ENCODE measurements at places on chromosomes 1 and 21. TPM values are rescaled to one million over a fixed set of nuclear protein-coding genes. Genes with fewer than 3 reads are reported as not detected.

Gene FAM76A
- total RNA-seq: 24.4 TPM

Gene PADI2
- 0.20 TPM for total RNA-seq

Gene TMPRSS15
- not detected for total RNA-seq

Gene ALX3
- total RNA-seq: not detected

DNA sequence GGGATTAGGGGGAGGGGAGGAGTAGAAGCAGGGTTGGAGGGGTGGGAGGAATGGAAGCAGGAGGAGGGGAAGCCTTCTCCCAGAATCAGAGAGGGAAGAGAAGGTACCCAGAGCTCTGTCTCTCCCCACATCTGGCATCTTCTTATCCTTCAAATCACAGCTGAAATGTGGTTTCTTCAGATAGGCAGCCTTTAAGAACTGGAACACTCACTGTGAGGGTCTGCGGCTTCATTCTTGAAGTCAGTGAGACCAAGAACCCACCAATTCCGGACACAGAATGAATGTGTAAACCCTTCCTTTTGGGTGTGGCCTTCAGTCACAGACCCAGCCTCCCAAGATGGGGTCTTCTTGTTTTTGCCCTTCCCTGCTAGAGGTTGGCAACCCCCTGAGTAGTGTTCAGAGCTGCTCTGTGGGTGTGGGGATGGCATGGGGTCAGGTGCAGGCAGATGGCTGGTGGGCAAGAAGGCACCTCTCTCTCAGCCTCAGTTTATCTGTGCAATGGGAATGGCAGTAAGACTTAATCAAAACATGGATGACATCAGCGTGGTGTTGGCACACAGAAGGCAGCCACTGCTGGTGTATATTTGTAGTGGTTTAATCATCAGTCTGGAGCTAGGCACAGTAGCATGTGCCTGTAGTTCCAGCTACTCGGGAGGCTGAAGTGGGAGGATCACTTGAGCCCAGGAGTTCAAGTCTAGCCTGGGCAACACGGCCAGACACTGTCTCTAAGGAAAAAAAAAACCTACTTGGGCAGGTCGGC, 7.2 kb downstream of the FAAH start:
- no peak for DNase-seq

DNA sequence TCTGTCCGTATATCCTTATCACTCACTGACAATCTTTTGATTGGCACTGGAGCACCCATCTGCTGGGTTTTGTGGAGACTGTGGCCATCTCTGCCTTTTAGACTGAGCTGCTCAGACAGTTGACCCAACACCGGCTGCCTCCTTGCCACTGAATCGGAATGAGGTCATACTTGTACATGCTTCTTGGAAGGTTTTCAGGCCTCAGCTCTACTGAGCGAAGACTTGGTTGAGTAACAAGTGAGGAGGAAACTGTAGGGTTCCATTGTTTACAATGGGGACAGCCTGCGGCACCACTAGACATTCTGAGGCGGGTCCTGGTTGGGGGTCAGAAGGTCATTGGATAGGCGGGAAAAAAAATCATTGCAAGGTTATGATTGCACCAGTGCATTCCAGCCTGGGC, 320.3 kb downstream of the KIF26B start:
- DNase-seq: no peak

DNA sequence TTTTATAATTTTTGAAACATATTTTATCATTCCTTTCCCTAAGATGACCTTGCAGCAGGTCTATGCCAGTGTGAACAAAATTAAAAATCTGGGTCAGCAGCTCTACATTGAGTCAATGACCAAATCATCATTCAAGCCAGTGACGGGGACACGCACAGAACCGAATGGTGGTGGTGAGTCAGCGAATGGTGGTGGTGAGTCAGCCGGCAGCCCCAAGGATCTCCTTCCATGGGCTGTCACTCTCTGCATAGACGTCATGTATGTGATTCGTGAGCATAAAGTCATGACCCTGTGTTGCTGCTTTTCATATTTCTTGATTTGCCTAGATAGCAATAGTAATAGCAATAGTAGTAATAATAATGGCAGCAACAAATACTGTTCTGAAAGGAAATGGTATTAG, 26.3 kb downstream of the PER3 start:
- DNase-seq: peak; percentile 60

GRCh38 chr1:109754738-109755137, 9.0 kb downstream of the EPS8L3 start:
- DNase-seq: no peak

DNA sequence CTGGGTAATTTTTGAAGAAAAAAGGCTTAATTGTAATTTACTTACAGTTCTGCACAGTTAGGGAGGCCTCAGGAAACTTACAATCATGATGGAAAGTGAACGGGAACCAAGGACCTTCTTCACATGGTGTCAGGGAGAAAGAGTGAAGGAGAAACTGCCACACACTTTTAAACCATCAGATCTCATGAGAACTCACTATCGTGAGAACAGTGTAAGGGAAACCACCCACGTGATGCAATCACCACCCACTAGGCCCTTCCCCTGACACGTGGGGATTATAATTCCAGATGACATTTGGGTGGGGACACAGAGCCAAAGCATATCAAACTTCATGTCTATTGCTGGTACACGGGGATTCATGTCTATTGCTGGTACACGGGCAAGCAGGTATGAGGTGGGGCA, 5.3 kb upstream of the SFT2D2 start:
- no peak for DNase-seq

- no peak for DNase-seq
These were observed 12.6 kb upstream of the MEF2D start for GRCh38 chr1:156513185-156513584.

DNA sequence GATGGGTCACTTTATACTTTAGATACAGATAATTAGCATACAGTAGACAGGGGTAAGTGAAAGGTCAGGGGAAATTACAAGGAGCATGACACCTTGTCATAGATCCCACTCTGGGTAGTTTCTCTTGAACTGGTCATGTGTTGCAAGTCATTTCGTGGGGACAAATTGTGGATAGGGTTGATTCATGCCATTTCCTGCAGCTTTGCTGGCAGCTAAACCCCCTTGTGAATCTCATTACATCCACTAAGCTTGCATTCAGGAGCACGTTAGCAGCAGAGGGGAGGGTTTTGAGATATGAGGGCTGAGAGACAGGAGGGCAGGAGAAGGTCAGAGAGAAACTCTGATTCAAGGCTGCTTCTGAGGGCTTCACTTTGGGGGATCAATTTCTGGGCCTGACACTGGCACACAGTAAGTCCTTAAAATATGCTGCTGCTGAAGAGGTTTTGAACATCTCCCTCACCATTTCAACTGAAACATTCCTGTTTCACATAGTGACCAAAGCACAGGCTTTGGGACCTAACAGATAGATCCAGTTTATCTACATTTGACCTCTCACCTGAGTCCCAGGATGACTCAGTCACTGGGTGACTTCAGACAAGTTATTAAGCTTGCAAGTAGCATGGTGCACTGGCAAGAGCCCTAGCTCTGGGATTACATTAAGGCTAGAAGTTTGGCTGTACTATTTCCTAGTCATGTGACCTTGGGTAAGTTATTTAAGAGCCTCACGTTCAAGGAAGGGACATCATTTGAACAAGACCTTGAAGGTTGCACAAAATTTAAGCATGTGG, 206.0 kb upstream of the USP24 start:
- DNase-seq: peak; percentile 87

DNA sequence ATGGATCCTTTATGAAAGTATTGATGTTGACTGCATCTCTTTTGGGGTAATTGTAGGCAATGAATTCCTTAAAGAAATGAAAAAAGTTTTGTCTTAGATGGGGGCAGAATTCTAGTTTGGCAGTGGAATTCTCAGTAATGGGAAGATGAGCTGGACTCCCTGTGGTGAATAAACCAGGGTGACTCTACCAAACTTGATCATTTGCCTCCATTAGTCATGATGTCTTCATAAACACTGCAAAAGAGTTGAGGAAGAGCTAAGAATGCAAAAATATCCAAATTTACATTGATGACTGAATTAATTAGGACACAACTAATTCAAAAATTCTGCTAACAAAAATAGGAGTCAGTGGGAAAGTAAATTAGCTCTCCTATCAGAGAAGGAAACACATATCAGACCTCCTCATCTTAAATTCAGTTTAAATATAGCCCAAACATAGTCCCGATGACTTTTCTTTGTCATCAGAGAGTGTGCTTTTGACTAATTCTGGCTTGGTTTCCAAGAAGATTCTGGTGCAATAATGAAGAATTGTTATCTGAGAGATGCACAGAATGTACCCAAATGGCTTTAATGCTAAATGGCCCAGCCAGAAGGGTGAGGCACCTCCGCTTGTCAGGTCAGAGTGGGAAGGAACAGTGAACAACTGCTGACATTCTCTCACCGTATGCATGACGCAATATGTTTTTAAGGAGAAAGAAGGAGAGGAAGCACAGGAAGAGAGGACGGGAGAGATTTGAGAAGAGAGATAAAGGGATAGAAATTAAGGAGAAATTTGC, 525.1 kb downstream of the LMO4 start:
- DNase-seq: no peak

- no peak for DNase-seq
These were observed 7.8 kb downstream of the ERG start for GRCh38 chr21:38490411-38491020.

DNA sequence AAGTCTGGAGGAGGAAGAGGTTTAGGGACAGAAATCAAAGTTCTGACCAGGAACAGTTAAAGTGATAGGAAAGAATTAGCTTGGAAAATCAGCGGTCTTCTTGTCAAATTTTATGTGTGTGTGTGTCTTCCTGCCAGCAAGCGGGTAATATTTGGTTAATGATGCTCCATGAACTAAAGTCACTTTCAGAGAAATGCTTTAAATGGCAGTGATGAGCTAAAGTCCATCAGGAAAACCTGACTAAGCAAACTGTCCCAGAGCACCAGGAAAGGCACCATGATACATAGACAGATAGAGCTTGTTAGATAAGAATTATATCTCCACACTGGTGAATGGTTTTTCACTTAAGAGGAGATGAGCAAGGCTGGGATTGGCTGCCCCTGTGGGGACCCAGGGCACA, 10.0 kb upstream of the CDC14A start:
- DNase-seq: no peak

DNA sequence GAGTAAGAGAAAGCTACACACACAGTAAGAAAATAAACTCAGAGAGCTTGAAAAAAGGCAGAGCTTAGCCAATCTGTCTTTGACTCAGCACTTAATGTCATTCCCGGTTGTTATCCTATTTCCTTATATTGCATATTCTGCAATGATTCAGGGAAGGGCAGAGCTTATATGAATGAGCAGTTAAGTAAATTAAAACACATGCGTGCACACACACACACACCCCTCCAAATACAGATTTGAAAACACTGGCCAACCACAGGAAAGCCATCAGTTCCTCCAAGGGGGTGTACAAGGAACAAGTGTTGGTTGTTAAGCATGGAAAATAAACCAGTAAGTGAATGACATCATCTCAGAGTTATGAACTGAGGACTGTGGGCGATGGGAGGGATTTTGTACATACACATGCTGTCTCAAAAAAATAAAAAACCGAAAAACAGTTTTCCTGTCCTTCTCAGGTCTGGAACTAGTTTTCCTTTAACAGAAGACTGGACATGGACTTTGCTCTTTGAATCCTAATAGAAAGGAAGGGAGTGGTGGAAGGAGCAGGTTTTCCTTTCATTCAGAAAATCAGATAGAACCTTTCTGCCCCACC, 1.0 kb downstream of the IQGAP3 start:
- DNase-seq: peak; percentile 88

All from Caki2 (cell line).